ENCODE measurements at places on chromosomes 6 and 20.

DNA sequence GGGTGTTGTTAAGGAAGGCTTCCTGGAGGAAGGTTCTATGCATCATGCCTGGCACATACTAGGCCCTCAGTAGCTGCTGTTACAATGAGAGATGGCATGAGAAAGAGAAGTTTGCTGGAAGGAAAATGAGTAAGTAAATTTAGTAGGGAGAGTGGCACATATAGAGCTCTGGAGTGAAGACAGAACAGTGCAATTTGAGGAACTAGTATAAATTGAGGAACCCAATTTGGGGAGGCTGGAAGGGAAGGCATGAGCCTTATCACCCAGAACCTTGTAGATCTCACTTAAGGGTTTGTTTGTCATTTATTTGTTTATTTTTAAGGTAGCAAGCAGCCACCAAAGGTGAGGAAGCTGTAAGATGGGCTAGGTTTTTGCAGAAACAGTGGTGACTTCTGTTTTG is 87.1 kb upstream of the SCGN start:
- DNase-seq, result no peak

DNA sequence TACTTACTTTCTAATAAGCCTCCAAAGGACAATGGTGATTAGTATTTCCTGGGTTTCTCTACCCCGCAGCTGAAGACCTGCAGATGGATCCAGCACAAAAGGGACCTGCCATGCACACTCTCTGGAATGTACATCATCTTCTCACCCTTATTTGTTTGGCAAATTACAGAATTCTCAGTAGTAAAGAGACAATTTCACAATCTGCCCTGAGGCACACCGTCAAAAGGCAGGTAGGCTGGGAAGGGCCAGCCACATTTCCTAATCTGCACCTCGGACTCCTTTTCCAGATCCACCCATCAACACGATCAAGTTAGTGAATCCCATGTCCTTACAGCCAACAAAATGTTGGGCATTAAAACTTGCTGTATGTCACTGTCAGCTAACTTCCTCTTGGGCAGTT is 4.9 kb downstream of the OVOL2 start:
- DNase-seq, result no peak

- no peak for DNase-seq
Measured at GRCh38 chr6:7053125-7053774, 54.5 kb upstream of the RREB1 start.

DNA sequence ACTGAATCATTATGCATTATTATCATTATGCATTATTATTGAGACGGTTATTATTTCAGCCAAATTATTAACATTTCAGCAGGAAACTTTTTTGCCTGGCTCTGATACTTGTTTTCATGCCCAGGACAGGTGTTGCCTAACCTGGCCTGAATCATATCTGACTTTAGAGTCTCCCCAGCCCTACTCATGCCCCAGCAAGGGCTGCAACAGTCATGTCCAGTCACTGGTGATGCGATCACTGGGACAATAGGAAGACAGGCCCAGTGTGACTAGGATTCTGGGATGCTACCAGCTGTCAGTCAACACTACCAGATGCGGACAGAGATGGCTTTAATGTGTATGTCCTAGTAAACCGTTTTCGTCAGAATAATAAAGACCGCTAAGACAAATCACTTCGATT is 285.0 kb downstream of the KHDC1L start:
- no peak for DNase-seq

DNA sequence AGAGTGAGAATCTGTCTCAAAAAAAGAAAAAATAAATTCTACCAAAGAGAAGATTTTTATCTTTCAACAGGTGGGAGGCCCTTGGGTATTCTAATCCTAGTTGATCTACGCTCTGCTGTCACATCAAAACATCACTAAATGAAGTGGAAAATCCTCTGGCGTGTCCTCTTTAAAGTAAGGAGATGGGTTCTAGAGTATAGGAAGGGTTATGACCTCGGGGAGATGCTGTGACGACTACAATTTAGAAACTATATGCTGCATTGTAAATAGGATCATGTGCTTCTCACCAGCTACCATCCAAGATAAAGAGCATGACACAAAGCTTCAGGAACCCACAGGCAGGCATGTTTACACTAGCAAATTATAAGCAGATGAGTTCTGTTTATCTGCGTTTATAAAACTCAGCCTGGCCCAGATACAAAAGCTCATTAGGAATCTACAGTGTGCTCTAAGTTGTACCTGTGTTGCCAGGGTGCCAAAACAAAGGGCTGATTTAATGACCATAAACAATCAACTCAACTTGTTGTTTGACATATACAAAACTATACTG is 197.1 kb upstream of the PLN start:
- no peak for DNase-seq

GRCh38 chr20:19344341-19344740 is 131.9 kb downstream of the SLC24A3 start:
- no peak for DNase-seq

DNA sequence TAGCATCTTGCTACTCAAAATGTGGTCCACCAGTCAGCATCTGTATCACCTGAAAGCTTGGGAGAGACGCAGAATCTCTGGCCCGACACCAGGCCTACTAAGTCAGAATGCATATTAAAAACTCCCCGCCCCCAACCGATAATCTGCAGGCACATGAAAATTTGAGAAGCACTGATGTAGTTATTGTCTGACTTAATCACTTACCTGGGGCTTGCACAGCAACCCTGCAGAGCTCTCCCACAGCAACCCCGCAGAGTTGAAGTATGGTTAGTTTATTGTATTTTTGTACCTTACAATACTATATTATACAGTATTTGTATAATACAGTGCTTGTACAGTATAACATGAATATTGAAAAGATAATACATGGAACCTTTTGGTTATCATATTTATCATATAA is 53.7 kb downstream of the KLHL31 start:
- DNase-seq, result no peak
